Stimulated activated CD8-positive, alpha-beta memory T cell treated with anti-CD3 and anti-CD28 coated beads, Interleukin-7, amount 100 ng/mL, for 4 hours (primary cell): ENCODE measurements at places on chromosomes 2 and 18.

GRCh38 chr18:54805571-54806334 is 22.5 kb upstream of the RAB27B start:
- DNase-seq, result no peak

DNA sequence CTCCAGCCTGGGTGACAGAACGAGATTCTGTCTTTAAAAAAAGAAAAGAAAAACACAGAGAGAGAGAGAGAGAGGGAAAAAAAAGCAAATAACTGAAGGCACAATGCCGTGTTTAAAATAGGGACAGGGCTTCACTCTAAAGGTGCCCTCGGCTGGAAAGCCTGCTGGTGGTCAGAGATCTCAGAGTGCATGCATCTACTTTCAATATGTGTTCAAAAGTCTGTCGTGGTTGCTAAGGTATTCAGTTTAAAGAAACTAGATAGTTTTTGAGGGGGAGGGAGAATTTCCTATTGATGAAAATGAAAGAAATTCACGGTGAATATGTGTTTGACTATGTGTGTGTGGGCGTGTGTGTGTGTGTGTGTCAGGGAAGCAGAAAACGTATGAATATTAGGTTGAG is 11.0 kb upstream of the CBLN2 start:
- no peak for DNase-seq

- DNase-seq, result no peak
Measured at GRCh38 chr2:231606941-231607340, 14.3 kb downstream of the TEX44 start.

DNA sequence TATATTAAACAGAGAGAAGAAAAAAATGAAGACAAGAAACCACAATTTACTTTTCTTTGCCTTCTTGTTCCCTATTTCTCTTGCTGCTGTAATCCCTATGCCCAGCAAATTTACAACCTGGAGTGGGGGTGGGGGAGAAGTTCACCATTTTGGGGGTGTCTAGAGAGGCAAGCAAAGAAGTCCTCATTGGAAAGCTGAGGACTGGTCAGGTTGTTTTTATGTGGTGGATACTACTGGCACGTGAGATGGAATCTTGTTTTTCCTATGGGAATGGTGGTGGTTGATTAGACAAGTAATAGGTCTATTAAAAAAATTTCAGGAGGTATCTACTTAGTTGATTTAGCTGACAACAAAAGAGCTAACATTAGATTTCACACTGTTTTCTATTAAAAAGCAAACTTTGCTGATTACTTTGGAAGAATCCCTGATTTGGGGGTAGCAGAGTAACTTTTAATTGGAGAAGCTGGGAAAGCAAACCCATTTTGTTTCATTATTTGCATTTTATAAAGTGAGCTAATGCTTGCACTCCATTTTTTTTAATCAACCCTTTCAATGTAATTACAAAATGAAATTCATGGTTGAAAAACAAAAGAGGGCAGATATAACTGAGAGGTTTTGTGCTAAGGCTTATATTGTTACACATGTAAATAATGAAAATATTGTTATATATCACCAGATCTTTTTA is 6.0 kb downstream of the POU3F3 start:
- no peak for DNase-seq

DNA sequence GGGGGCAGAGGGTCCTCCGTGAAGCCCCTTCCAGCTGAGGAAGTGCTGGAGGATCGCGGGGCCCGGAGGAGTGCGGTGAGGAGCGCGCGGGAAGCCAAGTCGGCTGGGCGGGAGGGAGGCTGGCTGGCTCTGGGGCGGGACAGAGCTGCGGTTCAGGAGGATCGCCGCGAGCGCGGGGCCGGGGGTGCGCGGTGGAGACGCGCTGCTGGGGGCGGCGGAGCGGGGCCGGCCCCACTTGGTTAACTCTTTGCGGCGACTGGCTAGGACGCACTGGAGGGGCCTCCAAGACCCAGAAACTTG is 464 bp downstream of the CYBRD1 start:
- DNase-seq, result no peak

GRCh38 chr18:12113999-12114646 is 20.5 kb downstream of the ANKRD62 start:
- no peak for DNase-seq

DNA sequence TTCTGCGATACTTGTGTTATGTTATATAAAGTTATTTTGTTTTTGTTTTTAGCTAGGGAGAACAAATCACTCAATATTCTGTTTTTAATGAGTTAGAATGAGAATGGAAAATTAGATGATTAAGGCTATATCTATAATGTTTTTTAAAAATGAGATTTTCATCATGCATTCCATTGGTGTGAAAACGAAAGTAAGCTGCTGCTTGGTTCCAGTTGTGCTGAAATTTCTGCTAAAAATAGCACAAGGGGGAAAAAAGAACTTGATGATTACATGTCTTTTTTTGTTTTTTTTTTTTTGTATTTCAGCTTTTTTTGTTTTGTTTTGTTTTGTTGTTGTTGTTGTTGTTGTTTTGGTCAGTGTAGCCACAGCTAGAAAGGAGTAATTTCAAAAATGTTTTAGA is 242.6 kb upstream of the KCNJ3 start:
- DNase-seq, result no peak

DNA sequence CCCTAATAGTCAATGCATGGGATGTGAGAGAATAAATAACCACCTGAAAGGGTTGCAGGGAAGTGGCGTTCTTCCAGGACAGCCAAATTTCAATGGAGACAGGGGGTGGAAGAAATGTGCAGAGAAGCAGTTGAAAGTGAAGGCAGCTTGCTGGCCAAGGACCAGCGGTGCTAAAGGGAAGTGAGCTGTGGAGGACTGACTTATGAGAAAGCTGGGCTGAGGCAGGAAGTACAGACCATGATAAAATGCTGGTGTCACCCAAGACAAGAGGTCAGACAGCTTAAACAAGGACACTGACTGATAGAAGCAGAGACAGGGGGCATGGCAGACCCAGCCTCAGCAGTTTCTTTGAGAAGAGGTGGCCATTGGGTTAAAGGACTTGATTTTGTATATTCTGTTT is 106.7 kb downstream of the DTNB start:
- DNase-seq, result no peak

DNA sequence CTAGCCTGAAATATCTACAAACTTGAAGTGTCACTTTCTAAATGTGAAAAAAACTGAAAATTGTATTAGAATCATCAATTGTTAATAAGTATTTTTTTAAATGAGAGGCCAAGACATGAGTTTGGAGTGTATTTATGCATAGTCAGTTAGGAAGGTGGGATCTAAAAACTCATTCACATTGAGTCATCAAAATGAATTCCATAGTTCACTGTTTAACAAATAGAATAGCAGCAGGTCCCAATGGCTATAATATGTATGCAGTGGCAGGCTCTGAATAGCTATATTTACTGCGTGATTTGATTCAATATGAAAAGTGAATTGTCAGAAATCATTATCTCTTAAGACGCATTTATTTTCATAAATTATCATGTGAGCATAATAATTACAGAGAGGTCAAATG is 256.1 kb downstream of the ZNF385B start:
- no peak for DNase-seq

GRCh38 chr2:50785816-50786215 is 246.1 kb downstream of the NRXN1 start:
- DNase-seq, result no peak

DNA sequence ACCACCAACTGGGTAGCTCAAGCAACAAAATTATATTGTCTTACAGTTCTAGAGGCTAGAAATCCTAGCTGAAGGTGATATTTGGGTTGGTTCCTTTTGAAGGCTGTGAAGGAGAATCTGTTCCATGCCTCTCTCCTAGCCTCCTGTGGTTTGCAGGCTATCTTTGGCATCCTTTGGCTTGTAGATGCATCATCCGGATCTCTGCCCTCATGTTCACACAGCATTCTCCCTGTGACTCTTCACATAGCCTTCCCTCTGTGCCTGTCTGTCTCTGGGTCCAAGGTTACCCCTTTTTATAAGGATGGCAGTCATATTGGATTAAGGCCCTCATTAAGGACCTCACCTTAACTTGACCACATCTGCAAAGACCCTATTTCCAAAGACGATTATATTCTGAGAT is 78.6 kb upstream of the MAP3K20 start:
- DNase-seq, result no peak

GRCh38 chr2:233802132-233802815 is 24.1 kb downstream of the MROH2A start:
- DNase-seq, result no peak

DNA sequence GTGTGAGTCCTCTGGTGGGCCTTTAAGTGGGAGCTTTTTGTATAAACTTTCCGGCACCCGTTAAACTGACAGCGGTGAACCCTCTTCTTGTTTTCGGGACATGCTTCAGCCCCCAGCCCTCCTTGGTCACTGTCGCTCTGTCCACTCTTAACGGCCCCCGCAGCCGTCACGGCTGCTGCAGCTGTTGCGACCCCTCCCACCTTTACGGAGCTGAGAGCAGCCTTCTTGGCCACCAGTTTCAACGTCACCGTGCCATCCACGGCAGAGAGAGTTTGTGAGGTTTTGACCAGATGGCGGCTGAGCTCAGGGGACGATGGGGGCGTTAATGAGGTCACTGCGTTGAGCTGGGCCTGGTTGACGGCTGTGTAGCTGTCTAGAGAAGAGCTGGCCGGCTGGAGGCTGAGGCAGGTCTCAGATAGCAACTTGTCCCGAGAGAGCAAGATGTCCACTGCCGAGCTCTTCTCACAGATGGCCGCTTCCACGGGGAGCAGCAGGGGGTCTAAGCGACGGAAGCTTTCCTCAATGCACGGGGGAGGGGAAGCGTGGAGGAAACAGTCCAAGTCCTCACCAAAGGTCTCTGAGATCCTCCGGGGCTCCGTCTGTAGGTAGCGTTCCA is 41.9 kb downstream of the KLF7 start:
- no peak for DNase-seq

DNA sequence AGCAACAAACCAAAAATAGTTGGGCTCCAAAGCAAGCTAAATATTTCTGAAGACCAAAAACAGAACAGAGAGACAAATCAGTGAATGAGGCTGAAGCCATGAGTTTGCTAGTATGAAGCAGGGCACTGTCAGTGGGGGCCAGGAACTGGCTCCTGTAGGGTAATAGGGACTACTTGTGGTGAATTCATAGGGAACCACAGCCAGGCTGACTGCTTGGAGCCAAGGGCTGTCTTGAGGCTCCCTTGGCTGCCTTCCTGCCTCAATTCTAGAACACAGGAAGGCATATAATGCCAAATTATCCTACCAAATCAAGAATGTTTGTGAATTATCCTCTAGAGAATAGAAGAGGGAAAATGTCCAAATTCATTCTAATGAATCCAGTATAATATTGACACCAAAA is 406.0 kb downstream of the CCDC85A start:
- no peak for DNase-seq

GRCh38 chr18:23825978-23826405 is 136.7 kb downstream of the LAMA3 start:
- DNase-seq, result no peak

DNA sequence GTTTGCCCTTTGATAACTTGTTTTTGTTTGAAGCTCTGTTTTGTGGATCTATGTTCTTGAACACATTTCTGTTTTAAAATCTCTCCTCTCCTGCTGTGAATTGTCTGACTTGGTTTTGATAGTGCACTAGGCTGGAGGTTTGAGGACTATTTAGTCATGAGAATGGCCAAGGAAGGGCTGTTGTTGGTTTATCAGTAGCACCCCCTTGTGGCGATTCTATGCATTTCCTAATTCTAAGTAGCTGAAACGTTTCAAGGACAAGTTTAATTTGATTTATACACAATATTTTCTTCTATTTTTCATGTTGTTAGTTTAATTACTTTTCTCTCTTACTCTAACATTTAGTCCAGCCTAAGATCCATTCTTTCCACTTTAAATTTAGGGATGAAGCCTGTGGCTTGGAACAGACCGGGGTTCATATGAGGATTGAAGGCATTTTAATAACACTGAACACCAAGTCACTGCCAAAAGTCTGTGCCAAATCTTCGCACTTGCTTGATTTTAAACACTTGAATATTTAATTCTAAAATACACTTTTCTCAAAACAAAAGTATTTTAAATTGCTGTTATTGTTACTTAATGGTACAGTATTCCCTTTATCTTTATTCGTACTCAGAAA is 166.0 kb downstream of the SOCS6 start:
- no peak for DNase-seq

DNA sequence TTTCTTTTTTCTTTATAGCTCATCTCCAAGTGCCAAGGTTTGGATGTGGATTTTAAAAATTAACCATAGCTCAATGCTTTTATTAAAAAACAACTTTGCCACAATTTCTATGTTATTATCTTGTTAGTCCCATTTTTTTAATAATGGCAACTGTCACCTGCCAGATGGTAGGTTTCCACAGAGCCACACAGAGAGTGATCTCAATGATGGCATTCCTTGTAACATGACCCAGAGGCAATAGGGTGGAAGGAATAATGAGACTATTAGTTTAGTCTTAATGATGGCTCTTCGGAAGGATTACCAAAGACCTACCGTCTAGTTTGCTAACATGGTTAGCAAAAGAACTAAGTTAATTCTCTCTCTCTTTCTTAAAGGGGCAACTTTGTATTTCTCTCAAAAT is 64.0 kb downstream of the REL start:
- no peak for DNase-seq

DNA sequence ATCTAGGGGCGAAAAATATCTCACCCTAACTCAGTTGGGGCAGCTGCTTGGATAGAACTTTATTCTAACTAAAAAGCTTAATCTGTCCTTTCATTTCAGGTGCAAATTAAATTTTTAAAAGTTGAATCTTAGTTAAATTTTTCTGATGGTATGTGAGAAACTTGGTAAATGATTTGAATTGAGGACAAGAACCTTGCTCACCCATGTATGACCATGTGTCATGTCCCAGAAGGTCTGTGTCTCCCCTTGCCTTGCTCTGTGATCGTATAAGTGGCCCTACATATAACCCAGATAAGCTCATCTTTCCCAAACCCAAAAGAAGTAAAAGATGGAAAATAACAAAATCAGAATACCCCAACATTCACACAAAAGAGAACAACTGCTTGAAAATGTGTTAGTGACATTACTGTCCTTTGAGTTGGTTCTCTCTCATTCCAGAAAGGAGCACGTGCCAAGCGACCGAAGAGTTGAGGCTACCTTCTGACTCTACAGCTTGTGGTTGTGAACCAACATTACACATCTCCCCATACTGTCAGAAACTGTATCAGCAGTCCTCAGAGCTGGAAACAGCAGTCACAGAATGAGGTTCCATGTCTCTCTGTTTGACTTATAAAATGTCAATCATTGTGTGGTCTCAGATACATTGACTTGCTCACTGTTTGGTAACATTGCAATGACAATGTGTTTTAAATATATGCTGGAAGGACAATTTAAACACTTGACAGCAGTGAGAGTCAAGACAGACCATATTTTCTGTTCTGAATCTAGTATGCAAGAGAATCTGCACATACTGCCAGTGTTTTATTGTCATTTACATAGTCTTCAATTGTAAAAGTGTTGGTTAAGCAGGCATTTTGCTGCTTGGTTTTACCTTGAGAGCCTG is 46.3 kb upstream of the TANK start:
- no peak for DNase-seq

- DNase-seq, result no peak
Measured at GRCh38 chr2:27581417-27582128, 1.3 kb upstream of the ZNF512 start.

GRCh38 chr18:11367351-11367750 is 218.0 kb upstream of the PIEZO2 start:
- DNase-seq, result no peak

- no peak for DNase-seq
Measured at GRCh38 chr18:72128649-72129048, 415.5 kb downstream of the CBLN2 start.
